SJSA1 (cell line): ENCODE measurements at places on chromosomes 6 and 20. TPM values are rescaled to one million over a fixed set of nuclear protein-coding genes. Genes with fewer than 3 reads are reported as not detected.
A peak's percentile ranks its signal among the peaks of the same experiment; 100 is the strongest.

The C6orf132 gene
- total RNA-seq: not detected in 2 replicates

GRCh38 chr6:12944001-12944400, 227.4 kb downstream of the PHACTR1 start:
- H3K27ac ChIP-seq: no peak overlapping the region
- no peak overlapping the region for H3K4me3 ChIP-seq
- no peaks in the 10 kb centered on the region for H3K27me3 ChIP-seq
- no peak for DNase-seq
- no peaks in the 10 kb centered on the region for H3K36me3 ChIP-seq
- no peaks in the 10 kb centered on the region for H3K4me1 ChIP-seq

The BEND6 gene
- total RNA-seq: 7.0 and 11.9 TPM in 2 replicates

The SPATA2 gene
- 2.5 and 3.5 TPM in 2 replicates for total RNA-seq

The C20orf144 gene
- 0.18 TPM in 1 of 2 replicates, not detected in the other for total RNA-seq

DNA sequence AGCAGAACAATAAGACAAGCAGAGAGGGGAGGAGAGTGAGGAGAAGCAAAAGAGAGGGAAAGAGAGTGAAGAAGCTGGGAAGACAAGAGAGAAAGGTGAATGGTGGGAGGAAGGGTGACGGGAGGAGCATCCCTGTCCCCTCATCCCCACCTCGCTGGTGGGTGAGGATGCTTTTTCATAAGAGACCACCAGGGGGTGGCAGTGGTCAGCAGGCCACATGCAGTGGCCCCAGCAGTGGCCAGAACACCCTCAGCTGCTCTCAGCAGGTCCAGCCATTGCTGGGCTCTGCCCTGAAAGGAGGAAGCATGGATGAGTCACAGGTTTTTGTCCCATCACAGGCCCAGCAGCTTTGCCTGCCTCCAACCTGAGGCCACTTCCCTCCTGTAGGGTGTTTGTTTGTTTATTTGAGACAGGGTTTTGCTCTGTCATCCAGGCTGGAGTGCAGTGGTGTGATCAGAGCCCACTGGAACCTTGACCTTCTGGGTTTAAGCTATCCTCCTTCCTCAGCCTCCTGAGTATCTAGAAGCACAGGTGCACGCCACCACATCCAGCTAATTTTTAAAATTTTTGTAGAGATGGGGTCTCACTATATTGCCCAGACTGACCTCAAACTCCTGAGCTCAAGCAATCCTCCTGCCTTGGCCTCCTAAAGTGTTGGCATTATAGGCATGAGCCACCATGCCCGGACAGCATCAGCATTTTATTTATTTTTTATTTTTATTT, 24.0 kb downstream of the FGD2 start:
- no peaks in the 10 kb centered on the region for H3K27me3 ChIP-seq
- no peak overlapping the region for H3K27ac ChIP-seq
- no peaks in the 10 kb centered on the region for H3K36me3 ChIP-seq
- DNase-seq: peak; percentile 81
- H3K4me3 ChIP-seq: no peak overlapping the region

The SLC24A3 gene
- not detected in 2 replicates for total RNA-seq

The DBNDD2 gene
- total RNA-seq: 0.13 and 0.47 TPM in 2 replicates

The OXT gene
- not detected in 2 replicates for total RNA-seq

The ZFP57 gene
- total RNA-seq: not detected in 2 replicates

- no peaks in the 10 kb centered on the region for H3K36me3 ChIP-seq
Observed at GRCh38 chr6:39956936-39957335, 22.7 kb upstream of the MOCS1 start.

The ISM1 gene
- total RNA-seq: not detected in 2 replicates

The CASS4 gene
- not detected in 2 replicates for total RNA-seq

GRCh38 chr6:7445101-7445500, 55.5 kb downstream of the RIOK1 start:
- no peak overlapping the region for H3K27ac ChIP-seq
- H3K27me3 ChIP-seq: no peaks in the 10 kb centered on the region
- no peak overlapping the region for H3K4me3 ChIP-seq
- DNase-seq: no peak
- H3K4me1 ChIP-seq: peaks cover 10% of the 10 kb centered on the region

DNA sequence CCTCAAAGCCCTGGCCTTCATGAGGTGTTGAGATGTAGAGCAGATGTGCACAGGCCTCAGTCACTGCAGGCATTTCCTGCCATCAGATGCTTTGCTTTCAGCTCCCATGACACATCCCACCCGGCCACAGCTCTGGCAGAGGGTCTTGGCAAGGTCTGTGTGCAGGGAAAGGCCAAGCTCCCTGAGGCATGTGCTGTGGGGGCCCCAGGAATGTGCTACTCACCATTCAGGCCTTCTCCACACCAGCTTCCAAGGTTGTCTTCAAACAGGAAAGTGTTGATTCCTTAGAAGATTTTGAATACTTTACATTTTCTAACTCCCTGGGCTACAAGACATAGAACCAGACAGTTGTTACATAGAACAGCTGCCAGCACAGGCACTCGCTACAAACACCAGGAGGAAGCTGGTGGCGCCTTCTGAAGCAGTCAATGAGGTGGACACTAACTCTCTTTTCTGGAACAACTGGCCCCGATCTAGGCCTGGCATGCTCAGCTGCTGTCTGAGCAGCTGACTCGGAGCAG, 27.8 kb downstream of the CASS4 start:
- peak; percentile 58 for DNase-seq
- no peak overlapping the region for H3K4me3 ChIP-seq
- H3K27ac ChIP-seq: peak overlapping the region; percentile 49
- no peaks in the 10 kb centered on the region for H3K36me3 ChIP-seq
- peaks cover 16% of the 10 kb centered on the region for H3K4me1 ChIP-seq

DNA sequence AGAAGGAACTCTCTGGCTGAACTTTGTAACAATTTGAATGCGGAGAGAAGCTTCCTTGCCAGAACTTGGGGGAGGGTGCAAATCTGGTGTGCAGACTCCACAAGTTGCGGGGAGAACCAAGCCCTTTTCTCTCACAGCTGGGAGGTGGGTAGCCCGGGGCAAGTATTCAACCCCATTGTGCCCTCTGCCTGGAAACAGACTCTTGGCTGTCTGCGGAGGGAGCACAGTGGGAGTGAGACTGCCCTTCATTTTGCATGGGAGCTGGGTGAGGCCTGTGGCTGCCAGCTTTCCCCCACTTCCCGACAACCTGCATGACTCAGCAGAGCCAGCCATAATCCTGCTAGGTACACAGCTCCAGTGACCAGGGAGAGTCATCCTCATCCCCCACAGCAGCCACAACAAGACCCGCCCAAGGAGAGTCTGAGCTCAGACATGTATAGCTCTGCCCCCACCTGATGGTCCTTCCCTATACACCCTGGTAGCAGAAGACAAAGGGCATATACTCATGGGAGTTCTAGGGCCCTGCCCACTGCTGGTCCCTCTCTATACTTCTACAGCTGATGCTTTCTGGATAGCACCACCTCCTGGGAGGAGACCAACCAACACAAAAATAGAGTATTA, 29.4 kb upstream of the TPD52L1 start:
- no peak overlapping the region for H3K4me3 ChIP-seq
- H3K27me3 ChIP-seq: no peaks in the 10 kb centered on the region
- H3K4me1 ChIP-seq: no peaks in the 10 kb centered on the region; the same call in 1 of the 2 replicates
- no peaks in the 10 kb centered on the region for H3K36me3 ChIP-seq
- H3K27ac ChIP-seq: no peak overlapping the region

The CLDN20 gene
- not detected in 2 replicates for total RNA-seq

DNA sequence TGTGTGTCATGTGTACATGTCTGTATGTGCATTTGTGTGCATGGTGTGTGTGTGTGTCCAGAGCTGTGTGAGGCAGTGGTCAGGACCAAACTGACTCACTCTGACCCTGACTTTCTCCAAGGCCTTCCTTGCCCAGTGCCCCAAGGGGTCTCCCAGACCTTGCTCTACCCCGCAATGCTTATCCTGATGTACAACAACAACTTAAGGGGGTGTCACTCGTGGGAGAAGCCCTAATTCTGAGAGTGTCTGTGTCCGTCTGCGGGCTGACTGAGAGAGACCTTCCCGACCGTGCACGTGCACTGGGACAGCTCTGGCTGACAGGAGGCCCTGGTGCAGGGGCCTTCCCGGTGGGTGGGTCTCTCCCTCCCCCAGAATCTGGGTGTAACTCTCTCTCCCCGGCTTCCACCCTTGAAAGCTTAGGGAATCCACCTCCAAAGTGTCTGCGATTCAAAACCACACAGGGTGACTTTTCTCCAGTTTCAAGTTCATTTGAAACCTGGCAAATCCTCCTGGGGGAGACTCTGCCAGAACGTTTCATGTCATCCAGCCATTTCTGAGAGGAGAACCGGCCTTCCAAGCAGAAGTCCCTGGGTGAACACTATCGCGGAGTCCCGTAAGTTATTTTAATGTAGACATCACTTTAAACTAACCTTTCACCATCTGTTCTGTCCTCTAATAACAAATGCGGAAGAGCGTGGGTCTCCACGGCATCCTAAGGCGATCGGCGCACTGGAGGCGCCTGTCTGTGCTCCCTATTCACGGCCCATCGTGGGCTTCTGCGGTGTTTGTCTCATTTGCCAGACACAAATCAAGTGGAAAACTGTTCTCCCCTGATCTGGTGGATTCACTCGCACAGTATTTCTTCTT, 225.5 kb downstream of the TAF4 start:
- H3K36me3 ChIP-seq: no peaks in the 10 kb centered on the region
- DNase-seq: no peak
- peaks cover 7% of the 10 kb centered on the region for H3K27me3 ChIP-seq

DNA sequence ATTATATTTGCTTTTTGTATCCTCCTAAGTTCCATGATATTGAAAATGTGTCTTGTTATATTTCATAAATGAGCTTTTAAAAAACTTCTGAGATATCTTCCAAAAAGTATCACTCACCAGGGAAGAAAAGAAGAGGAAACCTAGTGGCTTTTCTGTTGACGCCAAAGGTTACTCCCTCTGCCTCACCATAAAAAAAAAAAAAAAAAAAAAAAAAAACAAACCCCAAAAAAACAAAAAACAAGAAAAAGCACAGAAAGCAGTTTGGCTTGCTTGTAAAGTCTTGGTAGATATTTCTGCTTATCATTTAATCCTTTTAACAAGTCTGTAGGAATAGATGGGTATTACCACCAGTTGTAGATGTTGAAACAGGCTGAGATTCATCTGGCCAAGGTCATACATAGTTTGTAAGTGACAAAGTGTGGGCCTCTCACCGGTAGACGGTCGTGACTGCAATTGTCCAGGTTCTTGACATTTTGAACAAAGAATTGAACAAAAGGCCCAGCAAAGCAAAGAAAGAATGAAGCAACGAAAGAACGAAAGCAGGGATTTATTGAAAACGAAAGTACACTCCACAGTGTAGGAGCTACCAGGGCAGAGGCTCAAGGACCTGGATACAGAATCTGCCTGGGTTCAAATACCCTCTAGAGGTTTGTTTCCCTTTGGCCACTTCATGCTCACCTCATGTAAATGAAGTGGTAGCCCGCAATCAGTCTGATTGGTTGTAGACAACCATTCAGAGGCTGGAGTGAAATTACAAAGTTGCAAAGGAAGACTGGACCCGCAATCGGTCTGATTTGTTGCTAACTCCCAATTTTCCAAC, 11.6 kb upstream of the ELOVL5 start:
- DNase-seq: peak; percentile 70
- peak overlapping the region; percentile 56 for H3K4me3 ChIP-seq
- H3K4me1 ChIP-seq: peaks cover 27% of the 10 kb centered on the region
- H3K27ac ChIP-seq: peak overlapping the region; percentile 91

DNA sequence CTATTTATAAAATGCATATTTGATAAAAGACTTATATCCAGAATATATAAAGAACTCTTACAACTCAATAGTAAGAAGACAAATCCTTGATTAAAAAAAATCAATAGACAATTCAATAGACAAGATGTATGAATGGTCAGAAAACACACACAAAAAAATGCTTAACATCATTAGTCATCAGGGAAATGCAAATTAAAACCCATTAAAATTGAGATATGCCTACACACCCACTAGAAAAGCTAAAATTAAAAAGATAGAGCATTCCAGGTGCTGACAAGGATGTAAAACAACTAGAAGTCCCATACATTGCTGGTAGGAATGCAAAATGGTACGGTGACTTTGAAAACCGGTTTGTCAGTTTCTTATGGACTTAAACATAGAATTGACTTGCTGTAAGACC, 127.1 kb downstream of the TFAP2B start:
- no peaks in the 10 kb centered on the region for H3K4me1 ChIP-seq
- no peak for DNase-seq
- no peaks in the 10 kb centered on the region for H3K36me3 ChIP-seq
- no peak overlapping the region for H3K4me3 ChIP-seq

- H3K4me3 ChIP-seq: no peak overlapping the region
- DNase-seq: no peak
- H3K27me3 ChIP-seq: no peaks in the 10 kb centered on the region
- no peaks in the 10 kb centered on the region for H3K4me1 ChIP-seq
Observed at GRCh38 chr20:32999603-33000250, 4.5 kb downstream of the SUN5 start.

The POM121L2 gene
- not detected in 2 replicates for total RNA-seq

The SIRPB1 gene
- not detected in 2 replicates for total RNA-seq

GRCh38 chr6:168462289-168462853, 21.4 kb downstream of the SMOC2 start:
- H3K27me3 ChIP-seq: no peaks in the 10 kb centered on the region
- no peak overlapping the region for H3K4me3 ChIP-seq
- DNase-seq: no peak
- H3K36me3 ChIP-seq: no peaks in the 10 kb centered on the region
- no peak overlapping the region for H3K27ac ChIP-seq
- H3K4me1 ChIP-seq: no peaks in the 10 kb centered on the region

DNA sequence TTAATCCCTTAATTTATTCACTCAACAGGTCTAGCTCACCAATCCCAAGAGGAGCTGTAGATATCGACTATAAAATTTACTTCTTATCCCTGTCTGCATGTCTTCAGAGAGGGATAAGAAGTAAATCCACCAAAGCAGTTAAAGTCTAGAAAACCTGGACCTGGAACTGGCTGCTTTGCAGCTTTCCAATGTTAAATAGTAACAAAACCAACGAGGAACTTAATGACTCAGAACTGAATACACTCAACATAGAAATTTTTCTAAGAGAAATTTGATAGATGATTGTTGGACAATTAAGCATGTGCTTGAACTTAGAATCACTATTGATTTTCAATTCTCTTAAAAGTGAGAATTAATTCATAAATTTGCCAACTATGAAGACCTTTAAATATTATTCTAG, 11.5 kb upstream of the TMEM244 start:
- H3K4me3 ChIP-seq: no peak overlapping the region
- H3K36me3 ChIP-seq: no peaks in the 10 kb centered on the region
- H3K27ac ChIP-seq: no peak overlapping the region
- H3K27me3 ChIP-seq: no peaks in the 10 kb centered on the region
- DNase-seq: no peak
- no peaks in the 10 kb centered on the region for H3K4me1 ChIP-seq

The PDE10A gene
- total RNA-seq: 1.7 and 2.4 TPM in 2 replicates
